ENCODE measurements at places on chromosomes 7 and 10.

GRCh38 chr10:131207584-131208532, 103.7 kb downstream of the TCERG1L start:
- no peak for DNase-seq

DNA sequence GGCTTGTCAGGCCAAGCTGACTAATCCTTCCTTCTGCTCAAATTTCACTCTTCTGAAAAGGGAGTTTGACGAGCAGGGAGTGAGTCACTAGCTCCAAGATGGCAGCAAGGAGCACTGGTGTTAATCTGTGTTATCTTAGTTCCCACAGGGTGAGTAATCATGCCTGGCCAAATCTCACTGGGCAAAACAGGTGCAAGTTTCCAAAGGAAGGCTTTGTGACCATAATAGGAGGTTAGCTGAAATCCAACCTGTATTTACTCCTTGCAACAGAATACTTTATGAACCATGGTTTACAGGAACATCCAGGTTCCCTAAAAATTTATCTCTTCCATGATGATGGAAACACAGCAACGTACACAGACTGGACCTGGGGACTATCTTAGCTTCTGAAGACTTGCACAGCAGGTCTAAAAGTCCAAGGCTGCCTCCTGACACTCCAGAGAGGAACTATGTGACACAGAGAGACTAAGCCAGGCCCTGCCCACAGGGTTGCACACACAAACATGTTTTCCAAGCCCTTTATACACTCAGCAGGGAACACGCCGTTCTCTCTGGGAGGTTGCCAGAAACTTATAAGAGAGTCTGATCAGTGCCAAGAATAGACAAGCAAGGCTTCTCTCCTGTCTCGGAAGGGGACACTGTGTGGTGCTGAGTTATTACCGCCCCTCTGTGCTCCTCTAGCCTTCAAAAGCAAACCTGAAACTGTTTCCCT, 46.3 kb downstream of the PDK4 start:
- no peak for DNase-seq

DNA sequence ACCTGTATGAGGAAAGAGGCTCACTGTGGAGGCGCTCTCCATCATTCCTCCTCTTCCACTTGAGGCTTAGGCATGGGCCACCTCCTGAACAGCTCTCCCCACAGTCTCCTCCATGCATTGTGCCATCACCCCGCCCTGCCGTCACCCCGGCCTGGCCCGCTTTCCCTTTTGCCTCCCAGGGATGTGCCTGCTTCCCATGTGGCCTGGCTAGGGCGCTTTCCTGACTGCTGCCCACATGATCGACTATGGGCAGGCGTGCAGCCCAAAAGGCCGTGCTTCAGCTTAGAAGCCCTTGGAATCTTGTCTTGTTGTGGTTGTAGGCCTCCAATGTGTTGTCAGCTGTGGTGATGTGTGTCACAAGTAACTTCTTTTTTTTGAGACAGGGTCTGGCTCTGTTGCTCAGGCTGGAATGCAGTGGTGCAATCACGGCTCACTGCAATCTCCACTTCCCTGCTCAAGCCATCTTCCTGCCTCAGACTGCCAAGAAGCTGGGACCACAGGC, 1.8 kb upstream of the ACTR3C start:
- no peak for DNase-seq

GRCh38 chr7:34747867-34748727, 90.1 kb downstream of the NPSR1 start:
- DNase-seq = no peak

- DNase-seq = no peak
Measured at GRCh38 chr10:18650404-18650997, 886 bp downstream of the NSUN6 start.

DNA sequence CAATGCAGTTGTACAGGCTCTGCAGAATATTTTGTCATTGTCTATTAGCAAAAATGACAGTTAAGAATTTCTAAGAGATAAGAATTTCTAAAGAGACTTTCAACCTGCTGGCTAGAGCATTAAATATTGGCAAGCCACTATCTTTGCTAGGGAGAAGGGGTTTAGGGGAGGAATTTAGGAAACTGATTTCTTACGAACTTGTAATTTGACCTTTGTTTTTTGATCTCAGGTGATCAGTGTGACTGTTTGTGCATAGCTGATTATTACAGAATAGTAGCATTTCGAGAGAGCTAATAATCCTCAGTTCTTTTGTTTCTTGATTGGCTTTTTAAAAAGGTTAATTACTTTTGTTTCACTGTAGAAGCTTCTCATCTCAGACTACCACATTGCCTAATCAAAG, 68.1 kb downstream of the ST7 start:
- no peak for DNase-seq

DNA sequence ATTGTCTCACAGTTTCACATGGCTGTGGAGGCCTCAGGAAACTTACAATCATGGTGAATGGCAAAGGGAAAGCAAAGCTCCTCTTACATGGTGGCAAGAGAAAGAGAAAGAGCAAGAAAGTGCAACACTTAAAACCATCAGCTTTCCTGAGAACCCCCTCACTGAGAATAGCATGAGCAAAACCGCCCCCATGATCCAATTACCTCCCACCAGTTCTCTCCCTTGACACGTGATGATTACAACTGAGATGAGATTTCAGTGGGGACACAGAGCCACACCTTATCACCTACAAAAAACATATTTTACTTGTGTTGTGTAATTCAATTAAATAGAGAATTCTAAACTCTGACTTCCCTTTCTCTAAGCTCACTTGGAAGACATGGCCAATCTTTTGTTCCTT, 80.2 kb downstream of the SEMA3C start:
- DNase-seq = no peak

GRCh38 chr7:112012242-112012641, 194.0 kb downstream of the DOCK4 start:
- DNase-seq = no peak

DNA sequence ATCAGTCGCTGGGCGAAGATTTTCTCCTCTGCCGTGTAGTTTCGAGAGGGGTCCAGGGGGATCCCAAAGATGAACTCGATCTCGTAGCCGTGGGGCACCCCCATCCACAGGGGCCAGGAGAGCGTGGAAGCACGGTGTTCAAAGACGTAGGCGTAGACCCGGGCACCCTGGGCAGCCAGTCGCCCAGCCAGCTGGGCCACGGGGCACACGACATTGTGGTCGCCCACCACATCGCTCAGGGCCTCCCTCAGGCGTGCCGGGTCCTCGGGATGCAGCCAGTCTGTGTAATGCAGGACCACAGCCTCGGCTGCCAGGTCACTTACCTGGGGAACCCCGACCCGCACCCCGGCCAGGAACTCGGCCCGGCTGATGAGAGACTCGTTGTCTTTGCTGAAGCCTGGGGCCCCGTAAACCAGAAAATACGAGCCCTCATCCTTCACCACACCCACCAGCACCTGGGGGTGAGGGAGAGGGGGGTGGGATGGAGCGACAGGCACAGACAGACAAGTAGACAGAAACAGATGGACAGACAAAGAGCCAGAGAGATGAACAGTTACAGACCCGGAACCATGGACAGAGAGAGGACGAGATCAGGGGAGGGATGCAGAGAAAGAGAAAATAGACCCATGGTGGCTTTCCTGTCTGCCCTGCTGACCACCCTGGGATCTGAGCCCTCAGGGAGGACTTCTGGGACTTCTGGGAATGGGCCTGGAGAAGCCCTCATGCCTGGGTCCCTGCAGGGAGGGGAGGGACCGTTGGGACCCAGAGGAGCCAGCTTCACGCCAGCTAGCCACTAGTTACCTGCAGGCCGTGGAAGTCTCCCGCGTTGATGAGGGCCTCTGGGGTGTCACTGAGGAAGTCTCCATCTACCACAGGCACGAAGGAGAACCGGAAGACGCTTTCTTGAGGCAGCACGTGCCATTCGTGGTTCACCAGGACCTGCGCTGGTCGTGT, 3.0 kb downstream of the ACHE start:
- DNase-seq = no peak

- no peak for DNase-seq
Measured at GRCh38 chr7:78734626-78735025, 718.8 kb downstream of the MAGI2 start.

DNA sequence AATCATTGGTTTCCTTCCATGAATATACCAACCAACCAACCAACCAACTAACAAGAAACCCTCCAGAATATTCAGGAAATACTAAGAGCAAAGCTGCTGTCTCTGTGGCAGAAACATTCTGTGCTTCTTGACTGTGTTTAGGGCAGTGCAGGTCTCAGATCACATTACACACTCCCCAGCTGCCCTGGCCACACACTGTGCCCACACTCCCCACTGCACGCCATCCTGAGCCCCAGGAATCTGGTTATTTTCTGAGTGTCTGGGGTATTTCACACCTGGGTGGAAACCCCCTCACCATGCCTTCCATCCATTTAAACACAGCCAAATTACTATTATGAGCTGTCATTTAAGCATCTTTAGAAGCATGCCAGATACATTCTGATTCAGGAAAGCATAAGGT, 183.7 kb upstream of the ANK3 start:
- DNase-seq = peak; percentile 65

DNA sequence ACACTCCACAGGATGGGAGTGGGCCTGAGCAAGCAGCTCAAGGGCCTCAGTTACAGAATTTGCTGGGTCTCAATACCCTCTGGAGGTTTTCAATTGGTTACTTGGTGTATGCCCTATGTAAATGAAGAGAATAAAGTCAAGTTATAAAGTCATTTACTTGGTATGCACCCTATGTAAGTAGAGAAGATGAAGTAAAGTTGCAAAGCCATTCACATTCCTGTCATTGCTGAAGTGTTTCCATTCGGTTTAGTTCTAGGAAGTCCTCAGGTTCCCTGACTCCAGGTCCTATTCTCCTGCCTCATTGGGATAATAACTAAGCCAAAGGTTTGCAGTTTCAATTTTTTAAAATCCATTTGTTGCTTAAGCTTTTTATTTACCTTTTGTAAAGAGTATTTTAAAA, 272.6 kb upstream of the NPSR1 start:
- DNase-seq = no peak

DNA sequence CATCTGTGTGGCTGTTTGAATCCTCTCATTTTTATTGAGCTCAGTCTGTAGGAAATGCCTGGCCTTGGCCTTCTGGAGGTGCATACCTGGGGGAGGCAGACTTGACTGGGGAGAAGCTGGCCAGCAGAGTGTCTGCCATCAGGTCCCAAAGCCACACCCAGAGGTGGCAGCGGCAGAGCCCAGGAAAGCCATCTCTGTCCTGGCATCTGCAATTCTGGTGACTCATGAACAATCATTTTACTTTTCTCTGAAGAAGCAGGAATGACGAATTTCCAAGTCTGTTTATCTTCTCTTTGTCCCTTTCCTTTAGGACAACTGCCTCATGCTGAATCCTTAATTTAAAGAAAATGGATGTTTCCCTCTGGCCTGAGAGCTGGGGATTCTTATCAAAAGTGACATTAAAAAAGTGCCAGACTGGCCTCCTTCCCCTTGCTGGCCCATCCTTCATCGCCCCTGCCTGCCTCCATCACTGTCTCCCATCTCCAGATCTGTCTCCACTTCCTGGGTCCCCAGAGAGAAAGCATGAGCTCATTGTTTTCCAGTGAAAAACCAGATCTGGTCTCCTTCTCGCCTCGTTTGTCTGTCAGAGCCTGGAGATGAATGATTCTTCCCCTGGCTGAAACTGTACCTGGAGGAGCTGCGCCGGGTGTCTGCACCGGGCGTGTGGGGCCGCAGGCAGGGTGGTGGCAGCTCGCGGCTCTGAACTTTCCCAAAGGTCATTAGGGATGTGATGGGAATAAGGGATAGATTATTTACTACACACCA, 124.5 kb downstream of the TMEM178B start:
- no peak for DNase-seq

DNA sequence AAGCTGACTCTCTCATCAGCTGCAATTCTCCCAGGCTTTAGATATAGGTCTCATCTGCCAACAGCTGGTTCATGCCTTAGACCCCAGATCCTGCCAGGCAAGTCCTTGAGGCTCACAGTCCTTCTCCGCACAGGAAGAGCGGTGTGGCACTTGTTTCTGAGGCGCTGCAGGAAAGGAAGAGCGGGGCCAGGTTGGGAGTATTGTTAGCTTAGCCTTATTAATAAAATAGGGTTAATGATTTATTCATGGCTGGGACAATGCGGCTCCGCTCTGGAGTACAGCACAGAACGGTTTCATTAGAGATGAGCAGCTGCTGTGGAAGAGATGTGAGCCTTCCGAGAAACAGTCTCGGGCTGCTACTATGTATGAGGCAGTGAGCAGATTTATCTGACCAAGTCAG, 78.1 kb downstream of the FZD1 start:
- no peak for DNase-seq

GRCh38 chr10:2681891-2682290, 385.5 kb upstream of the PFKP start:
- no peak for DNase-seq

GRCh38 chr7:11726001-11726793, 105.8 kb downstream of the THSD7A start:
- DNase-seq = no peak

- no peak for DNase-seq
Measured at GRCh38 chr10:52353205-52353604, 39.1 kb downstream of the DKK1 start.

- DNase-seq = no peak
Measured at GRCh38 chr10:34736976-34737771, 77.9 kb downstream of the PARD3 start.

- DNase-seq = no peak
Measured at GRCh38 chr10:94351089-94351488, 11.7 kb downstream of the NOC3L start.

DNA sequence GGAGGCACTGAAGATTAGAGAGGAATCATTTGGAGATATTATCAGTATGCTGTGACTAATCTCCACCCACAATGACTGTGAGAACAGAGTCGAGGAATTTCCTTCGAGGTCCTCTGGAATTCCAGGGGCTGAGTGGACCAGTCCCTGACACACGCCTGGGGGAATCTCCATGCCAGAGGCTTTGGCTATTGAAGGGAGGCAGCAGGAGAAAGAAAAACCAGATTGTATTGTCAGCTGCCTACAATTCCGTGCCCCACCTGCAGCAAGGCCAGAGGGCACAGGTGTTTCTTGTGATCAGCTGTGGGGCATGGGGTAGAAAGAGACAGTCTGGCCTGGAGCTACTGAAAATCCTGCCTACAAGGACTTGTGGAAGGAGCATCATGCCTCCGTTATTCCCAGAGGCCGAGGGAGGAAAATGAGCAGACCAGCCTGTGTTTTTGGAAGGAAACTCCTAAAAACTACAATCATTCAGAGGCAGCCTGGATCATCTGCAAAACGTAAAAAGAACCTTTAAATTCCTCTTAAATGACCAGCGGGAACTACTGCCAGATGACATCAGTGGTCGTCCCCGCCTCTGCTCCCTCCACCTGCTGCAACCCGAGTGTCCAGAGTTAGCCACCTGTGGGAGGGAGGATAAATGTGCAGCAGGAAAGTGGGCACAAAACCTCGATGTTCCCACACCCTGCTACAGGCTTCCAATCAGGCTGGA, 25.4 kb upstream of the ANK3 start:
- no peak for DNase-seq

- no peak for DNase-seq
Measured at GRCh38 chr10:31939797-31940708, 11.4 kb upstream of the ARHGAP12 start.
